ENCODE measurements at places on chromosomes 12 and 14.

- no peak for DNase-seq
Observed at GRCh38 chr12:25323581-25323982, 72.9 kb upstream of the KRAS start.

GRCh38 chr12:20588042-20588441 lies 107.1 kb upstream of the SLCO1C1 start:
- DNase-seq = no peak

DNA sequence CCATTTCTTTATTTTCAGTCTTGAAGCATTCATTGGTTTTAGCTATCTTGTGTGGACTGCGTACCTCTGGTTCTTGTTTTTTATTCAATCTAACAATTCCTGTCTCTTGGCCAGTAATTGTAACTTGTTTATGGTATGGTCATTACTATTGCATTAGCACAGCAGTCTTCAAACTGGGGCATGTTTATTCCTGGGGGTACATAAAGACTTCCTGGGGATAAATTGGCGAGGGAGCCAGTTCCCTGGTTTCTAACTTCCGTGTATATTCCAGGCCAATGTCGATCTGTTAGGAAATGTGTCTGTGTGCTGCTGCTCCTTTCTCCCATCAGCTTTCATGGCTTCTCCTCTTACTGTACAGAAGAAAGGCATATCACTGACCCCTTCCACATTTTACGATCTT lies 13.7 kb upstream of the EVL start:
- DNase-seq = no peak

GRCh38 chr14:88895116-88895515 lies 70.7 kb downstream of the TTC8 start:
- DNase-seq = no peak

GRCh38 chr14:62077676-62078261 lies 315.5 kb downstream of the SNAPC1 start:
- DNase-seq = no peak

DNA sequence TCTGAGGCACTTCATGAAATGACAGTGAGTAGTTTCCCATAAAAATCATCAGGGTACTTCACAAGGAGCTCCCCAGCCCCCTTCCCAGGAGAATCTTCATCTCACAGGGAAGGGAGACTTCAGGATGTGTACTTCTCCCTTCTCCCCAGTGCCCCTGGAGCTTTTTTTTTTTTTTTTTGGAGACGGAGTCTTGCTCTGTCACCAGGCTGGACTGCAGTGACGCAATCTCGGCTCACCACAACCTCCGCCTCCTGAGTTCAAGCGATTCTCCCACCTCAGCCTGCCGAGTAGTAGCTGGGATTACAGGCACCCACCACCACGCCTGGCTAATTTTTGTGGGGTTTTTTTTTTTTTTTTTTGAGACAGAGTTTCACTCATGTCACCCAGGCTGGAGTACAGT lies 10.4 kb downstream of the ITPK1 start:
- no peak for DNase-seq

All from left hindlimb (tissue), 1 donor.